ENCODE measurements at places on chromosomes 12 and 14.

DNA sequence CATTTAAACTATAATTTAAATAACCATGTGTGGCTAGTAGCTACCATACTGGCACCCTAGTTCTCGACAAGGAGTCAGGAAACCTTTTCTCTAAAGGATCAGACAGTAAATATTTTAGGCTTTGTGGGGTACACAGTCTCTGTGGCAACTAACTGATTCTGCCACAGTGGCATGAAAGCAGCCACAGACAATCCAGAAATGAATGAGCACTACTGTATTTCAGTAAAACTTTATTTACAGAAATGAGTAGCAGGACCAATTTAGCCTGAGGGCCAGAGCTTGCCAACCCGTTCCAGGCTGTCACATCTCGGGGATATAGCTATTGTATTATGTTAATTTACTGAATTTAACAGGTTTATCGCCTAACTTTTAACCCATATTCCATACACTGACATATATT is 278.7 kb downstream of the ITPR2 start:
- DNase-seq, result no peak

DNA sequence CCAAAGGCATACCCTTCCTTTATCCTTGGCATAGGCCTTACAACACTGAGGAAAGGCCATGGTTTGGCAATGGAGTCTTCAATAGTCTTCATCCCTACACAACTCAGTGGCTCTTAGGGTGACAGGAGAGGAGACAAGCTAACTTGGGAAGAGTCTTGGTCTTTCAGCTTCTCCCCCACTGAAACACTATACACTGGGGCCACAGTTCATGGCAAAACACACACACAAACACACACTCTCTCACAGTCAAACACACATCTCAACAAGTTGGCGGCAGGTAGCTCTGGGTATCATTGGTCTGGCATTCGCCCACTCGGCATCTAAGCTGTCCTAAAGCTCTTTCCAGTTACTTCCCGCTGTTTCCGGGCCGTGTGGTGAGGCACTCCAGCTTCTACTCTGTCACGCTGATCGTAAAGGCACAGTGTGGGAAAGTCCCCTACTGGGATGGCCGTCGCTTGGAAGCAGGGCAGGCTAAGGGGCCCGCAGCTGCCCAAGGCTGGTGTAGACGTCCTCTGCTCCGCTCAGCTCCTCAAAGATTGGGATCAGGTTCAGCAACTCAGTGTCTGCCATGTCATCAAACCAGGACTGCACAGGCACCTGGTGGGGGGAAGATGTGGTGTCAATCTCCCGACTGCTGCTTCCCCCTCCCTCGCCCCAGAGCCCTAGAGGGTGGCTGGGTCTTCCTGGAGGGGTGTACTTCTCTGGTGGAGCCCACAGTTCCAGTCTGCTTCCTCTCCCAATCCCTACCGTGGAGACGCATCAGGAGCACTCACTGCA is 4.8 kb upstream of the AVIL start:
- DNase-seq, result no peak

GRCh38 chr12:64678248-64678647 is 68.0 kb downstream of the RASSF3 start:
- no peak for DNase-seq

GRCh38 chr14:99041141-99041819 is 230.7 kb downstream of the BCL11B start:
- no peak for DNase-seq

GRCh38 chr12:17540921-17541320 is 549.1 kb downstream of the RERGL start:
- DNase-seq, result no peak

- DNase-seq, result no peak
Measured at GRCh38 chr14:62409169-62409568, 636.1 kb downstream of the KCNH5 start.

DNA sequence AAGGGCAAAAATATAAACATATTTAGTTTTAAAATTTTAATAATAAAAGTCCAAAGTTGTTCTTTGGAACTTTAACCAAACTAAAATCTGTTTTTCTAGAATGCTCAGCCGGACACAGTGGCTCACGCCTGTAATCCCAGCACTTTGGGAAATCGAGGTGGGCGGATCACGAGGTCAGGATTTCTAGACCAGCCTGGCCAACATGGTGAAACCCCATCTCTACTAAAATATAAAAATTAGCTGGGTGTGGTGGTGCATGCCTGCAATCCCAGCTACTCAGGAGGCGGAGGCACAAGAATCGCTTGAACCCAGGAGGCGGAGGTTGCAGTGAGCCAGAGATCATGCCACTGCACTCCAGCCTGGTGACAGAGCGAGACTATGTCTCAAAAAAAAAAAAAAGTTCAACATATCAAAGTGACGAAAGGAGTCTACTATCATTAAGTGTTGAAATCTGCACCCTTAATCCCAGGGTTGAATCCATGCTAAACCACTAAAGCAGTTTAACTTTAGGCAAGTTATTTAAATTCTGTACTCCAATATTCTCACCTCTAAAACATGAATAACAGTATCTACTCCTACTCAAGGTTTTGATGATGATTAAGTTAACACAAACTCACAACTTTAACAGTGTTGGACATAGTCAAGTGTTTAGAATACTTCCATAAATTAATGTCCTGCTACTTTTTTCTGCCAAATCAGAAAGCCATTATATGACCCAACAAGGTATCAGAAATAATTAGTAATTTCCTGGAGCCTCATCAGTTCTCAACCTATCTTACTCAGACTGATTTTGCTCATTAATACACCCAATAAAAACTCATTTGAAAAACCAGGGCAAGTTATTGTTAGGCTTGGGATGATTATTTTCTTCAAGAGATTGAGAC is 11.0 kb downstream of the HNRNPC start:
- no peak for DNase-seq

- DNase-seq, result no peak
Measured at GRCh38 chr14:61973981-61974380, 211.8 kb downstream of the SNAPC1 start.

GRCh38 chr12:129393357-129393937 is 510.4 kb downstream of the TMEM132D start:
- DNase-seq, result no peak

- no peak for DNase-seq
Measured at GRCh38 chr12:111677186-111677585, 8.6 kb downstream of the BRAP start.

GRCh38 chr12:112686373-112686772 is 105.2 kb upstream of the RPH3A start:
- DNase-seq, result no peak

- no peak for DNase-seq
Measured at GRCh38 chr14:90609376-90609775, 206.9 kb downstream of the TTC7B start.

GRCh38 chr12:113475451-113476175 is 3.9 kb upstream of the LHX5 start:
- DNase-seq, result no peak

DNA sequence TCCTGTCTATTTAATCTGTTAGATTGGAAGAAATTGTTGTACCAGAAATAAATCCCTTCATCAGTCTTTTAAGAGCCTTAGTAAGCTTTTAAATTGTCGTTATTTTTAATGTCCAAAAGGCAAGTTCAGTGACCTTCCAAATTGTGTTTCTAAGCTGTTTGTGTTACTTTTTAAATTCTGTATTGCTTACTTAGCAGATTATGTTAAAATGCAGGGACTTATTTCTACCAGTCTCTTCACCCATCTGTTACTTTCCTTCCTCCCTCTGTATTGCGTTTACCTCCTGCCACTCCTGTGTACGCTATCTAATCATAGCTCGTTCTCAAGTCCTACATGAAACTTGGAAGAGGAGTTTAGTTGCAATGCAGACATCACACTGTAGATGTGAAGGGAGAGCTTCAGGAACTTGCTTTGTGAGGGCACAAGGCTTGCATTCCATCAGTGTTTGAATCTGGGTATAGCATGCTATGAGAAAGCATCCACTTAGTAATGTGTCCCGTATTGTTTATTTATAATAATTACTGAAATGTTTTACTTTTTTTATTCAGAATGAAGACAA is 406.5 kb upstream of the RGS6 start:
- no peak for DNase-seq

DNA sequence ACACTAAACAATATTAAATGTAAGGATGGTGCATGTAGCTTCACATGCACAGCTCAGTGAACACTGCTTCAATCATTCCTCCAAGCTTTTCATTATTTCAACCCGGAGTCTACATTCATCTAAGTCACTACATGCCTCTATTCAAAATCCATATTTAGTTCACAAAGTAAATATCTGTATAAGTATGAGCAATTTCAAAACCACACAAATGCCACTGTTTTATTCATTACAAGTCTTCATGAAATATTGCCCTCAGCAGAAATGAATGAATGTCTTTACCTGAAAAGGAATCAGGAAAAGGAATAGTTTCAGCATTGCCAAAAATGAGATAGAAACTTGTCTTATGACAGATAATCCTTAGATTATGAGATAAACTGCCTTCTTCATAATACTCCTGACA is 149.4 kb downstream of the SLC38A4 start:
- no peak for DNase-seq

- DNase-seq, result peak; percentile 36
Measured at GRCh38 chr12:101696251-101697196, 916 bp upstream of the CHPT1 start.

DNA sequence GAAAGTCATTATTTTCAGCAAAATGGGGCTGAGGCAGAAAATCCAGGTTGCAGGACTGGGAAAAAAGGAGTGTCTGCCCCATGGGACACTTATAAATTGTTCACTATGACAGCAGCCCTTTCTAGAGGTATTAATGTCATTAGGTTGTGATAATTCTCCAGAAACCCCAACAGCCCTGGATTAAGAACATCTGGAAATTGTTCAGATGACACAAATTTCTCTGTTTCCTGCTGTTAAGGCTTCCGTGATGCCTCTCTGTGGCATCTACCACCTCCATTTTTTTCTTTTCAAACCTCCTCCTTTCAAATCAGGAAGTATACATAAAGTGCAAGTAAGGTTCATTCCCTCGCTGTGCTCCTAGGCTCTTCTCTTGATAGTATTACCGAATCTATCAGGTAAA is 25.6 kb downstream of the EGLN3 start:
- no peak for DNase-seq

DNA sequence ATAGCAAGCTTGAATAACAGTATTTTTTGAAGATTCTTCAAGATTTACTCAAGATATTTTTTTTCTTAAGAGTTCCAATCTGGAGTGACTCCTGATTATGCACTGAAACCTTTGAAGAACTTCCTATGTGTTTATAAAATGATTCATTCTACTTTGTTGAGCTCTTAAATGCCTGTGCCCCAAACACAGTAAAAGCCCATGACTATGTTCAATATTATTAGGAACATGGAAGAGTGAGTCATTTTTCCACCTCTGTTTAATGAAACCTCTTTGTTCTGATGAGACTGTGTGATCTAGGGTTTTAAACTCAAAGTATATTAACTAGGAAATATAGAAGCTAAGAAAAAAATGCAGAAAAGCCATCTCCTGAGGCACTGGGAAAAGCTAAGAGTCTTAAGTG is 415.0 kb upstream of the FBXO33 start:
- DNase-seq, result no peak

DNA sequence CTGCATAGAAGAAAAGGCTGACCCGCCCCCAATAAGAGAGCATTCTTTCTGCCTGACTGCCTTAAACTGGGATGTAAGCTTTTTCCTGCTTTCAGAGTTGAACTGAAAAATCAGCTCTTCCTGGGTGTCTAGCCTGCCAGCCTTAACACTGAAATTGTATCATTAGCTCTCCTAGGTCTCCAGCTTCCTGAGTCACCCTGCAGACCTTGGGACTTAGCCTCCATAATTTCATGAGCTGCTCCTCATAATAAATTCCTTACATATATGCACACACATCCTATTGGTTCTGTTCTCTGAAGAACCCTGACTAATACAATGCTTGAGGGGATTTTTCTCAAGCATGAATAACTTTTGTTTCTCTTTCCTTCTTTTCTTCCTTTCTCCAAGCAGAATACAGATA is 76.4 kb upstream of the FAR2 start:
- DNase-seq, result no peak

GRCh38 chr14:105689722-105690121 is 163.3 kb downstream of the TMEM121 start:
- DNase-seq, result no peak

DNA sequence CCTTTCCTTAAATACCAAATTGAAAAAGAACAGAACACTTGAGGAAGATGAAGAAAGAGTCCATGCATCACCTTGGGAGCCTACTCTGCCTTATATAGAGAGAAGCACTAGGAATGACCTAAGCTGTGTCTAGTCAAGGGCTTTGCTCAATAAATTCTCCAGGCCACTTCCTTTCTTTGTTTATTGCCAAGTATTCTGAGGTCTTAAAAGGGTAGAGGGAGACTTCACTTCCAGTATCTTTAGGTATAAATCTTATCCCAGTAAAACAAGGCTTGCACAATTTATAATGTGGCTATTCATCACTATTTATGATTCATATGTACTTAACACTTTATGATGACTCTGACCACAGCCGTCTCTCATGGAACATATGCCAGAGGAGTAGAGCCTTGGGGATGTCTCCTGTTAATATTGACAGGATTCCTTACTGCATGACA is 85.1 kb upstream of the ARHGAP5 start:
- no peak for DNase-seq

DNA sequence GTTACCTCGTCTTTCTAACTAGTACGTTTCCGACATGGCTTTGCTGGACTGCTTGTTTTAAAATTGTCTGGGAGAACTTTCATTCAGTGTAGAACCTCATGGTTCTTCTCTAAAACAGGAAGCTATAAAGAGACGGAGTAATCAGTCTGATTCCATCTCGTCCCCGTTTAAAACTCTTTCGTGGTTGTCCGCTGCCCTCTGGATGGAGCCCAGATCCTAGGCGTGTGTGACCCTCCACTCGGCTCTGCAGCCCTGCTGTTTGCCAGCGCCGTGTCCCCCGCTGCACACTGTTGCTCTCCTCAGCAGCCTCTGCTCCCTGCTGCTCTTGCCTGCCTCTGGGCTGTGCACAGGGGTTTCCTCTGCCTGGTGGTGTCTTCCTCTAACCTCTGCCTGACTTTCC is 50.2 kb downstream of the SLC8B1 start:
- no peak for DNase-seq

- no peak for DNase-seq
Measured at GRCh38 chr14:89911010-89911919, 43.3 kb downstream of the EFCAB11 start.

DNA sequence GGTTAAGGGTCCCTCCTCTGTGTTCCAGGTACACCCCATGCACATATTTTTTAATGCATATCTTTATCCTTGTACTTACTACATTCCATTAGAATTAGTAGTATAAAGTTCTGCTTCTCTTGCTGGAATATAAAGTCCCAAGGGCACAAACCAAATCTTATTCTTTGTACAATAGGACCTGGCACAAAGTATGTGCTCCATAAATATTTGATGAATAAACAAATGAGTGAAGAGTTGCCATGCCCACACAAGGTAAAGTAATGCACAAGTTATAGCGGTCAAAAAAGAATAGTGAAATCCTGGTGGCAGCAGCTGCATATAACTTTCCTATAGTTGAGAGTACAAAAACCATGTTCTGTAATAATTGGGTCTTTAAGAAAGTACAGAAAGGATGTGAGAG is 82.1 kb upstream of the BMP4 start:
- no peak for DNase-seq

GRCh38 chr12:33253178-33253577 is 186.4 kb downstream of the SYT10 start:
- DNase-seq, result no peak

- no peak for DNase-seq
Measured at GRCh38 chr14:68926236-68926635, 52.9 kb downstream of the ACTN1 start.

- DNase-seq, result no peak
Measured at GRCh38 chr12:64580681-64581080, 29.6 kb upstream of the RASSF3 start.
